ENCODE measurements at places on chromosomes 12 and 14. TPM values are rescaled to one million over a fixed set of nuclear protein-coding genes. Genes with fewer than 3 reads are reported as not detected.

C12orf54 gene
- 0.39 TPM for polyA plus RNA-seq

IKZF4 gene
- polyA plus RNA-seq: 19.7 TPM

GRCh38 chr12:128298091-128298748 is 31.2 kb downstream of the TMEM132C start:
- no peak for DNase-seq

GRCh38 chr14:55964821-55965220 is 153.4 kb upstream of the PELI2 start:
- DNase-seq: no peak

- no peak for DNase-seq
Observed at GRCh38 chr14:54579621-54580020, 12.7 kb downstream of the SAMD4A start.

- no peak for DNase-seq
Observed at GRCh38 chr14:37862263-37862662, 266.8 kb downstream of the TTC6 start.

DNA sequence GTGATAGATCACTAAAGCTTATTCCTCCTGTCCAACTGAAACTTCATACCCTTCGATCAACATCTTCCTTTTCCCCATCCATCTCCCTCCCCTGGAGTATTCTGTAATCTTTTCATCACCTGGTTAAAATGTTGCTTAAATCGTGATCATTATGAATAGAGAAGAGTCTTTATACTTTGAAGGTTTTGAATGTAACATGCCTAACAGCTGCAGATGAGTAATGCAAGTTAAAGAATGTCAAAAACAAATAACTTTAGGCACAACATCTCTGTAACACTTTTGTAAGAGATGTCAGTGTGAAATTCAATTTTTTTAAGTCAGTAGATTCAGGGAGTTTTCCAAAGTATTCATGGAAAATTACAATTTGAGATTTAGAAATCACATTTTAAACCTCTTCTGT is 25.0 kb downstream of the RXYLT1 start:
- no peak for DNase-seq

- DNase-seq: no peak
Observed at GRCh38 chr14:87754520-87755223, 238.3 kb downstream of the GALC start.

- DNase-seq: no peak
Observed at GRCh38 chr14:52692248-52692962, 3.0 kb downstream of the ERO1A start.

DNA sequence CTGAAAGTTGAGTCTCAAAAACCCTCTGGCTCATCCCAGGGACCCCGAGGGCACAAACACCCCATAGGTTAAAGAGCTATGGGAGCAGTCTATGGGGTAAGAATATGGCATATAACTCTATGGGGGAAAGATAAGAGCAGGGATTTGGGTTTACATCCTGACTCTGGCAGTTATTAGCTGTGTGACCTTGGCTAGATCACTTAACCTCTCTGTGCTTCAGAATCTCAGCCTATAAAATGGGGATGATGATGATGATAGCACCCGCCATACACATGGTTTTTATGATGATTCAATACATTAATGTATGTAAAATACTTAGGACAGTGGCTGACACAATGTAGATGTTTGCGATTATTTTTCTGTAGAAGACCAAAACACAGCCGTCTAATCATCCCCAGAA is 26.2 kb downstream of the IRF2BPL start:
- DNase-seq: no peak

Data from right lung (tissue), 10 donors.